ENCODE measurements at places on chromosomes 6 and 20.

GRCh38 chr6:70380252-70380651, 33.1 kb upstream of the FAM135A start:
- H3K4me3 ChIP-seq: no peak overlapping the region
- no peak overlapping the region for H3K27ac ChIP-seq
- peaks cover 5% of the 10 kb centered on the region for H3K4me1 ChIP-seq
- no peaks in the 10 kb centered on the region for H3K27me3 ChIP-seq
- H3K36me3 ChIP-seq: no peaks in the 10 kb centered on the region
- no peak for DNase-seq

GRCh38 chr6:158039571-158040050, 57.9 kb downstream of the SYNJ2 start:
- no peaks in the 10 kb centered on the region for H3K27me3 ChIP-seq
- H3K27ac ChIP-seq: peak overlapping the region; percentile 98
- peak overlapping the region; percentile 16 for H3K4me3 ChIP-seq
- peak; percentile 51 for DNase-seq
- peaks cover 61% of the 10 kb centered on the region for H3K36me3 ChIP-seq
- peaks cover 50% of the 10 kb centered on the region for H3K4me1 ChIP-seq

DNA sequence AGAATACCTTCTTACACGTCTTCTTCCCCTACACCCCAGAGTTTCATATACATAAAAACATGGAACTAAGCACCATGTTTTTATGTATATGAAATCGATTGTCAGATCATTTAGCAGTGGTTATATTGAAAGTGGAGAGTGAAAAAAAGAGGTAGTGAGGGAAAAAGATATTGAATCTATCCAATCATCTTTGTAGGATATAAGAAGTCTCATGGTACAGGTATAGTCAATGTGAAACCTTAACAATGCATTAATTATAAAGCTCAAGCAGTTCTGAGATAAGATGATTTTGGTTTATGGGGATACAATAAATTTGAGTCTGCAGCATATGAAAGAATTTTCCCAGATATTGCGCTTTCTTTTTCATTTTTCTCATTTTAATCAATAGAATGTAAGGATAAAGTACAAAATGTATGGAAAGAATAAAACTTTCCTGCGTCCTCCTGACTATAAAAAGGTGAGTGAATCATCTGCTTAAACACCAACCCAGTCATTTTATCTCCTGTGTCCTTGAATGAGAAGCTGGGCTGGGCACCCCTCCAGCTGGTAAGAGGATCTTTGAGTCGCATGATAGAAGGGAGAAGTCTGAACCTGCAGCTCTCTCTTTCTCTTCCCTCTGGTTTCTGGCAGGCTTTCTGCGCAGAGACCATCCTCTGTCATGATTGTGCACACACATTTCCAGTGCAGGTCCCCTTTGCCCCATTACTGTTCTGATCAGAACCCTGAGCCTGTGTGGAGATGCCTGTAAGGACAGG, 28.1 kb upstream of the AKIRIN2 start:
- H3K36me3 ChIP-seq: no peaks in the 10 kb centered on the region
- DNase-seq: no peak
- H3K4me3 ChIP-seq: no peak overlapping the region

GRCh38 chr6:14903176-14904038, 342.5 kb upstream of the JARID2 start:
- no peak overlapping the region for H3K4me3 ChIP-seq
- DNase-seq: no peak
- no peaks in the 10 kb centered on the region for H3K4me1 ChIP-seq
- no peaks in the 10 kb centered on the region for H3K27me3 ChIP-seq

DNA sequence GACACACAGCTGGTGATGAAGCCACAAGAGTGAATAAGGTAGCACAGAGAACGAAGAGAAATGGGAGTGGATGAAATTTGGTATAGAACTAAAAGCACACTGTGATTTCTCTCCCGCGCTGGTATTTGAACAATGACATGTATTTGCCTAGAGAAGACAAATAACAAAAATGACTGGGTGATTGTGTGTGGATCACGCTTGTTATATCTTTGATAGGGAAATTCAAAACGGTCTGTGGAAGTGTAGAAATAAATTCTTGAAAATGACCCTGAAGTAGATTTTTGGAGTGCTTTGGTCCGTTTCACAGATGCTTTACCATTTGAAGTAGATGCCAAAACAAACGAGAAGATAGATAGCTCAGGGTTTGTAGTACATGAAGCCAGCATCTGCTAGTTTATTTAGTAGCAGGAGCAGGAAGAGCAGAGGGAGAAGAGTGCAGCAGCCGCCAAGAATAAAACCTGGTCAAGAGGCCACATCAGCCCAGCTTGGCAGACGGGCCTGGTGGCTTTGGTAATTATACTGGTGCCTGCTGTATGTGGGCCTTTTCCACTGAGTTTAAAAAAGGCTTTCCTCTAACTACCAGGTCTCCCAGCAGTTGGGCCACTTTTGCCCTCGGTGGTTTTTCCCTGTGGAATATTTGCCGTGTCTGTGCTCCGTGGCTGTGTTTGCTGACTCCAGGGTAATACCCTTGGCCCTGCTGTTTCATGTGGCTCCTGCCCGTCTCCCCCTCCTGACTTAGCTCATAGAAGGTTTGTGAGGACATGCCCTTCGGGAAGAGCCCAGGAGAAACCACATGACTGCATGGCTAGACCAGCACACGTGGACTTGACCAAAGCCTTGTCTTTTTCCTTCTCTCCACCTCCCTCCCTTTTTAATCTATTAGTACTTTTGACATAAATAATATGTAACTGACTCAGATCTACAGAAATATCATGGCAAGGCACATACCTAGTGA, 294.0 kb downstream of the SOX4 start:
- H3K27me3 ChIP-seq: no peaks in the 10 kb centered on the region
- no peak for DNase-seq
- no peak overlapping the region for H3K4me3 ChIP-seq
- H3K4me1 ChIP-seq: peaks cover 8% of the 10 kb centered on the region

DNA sequence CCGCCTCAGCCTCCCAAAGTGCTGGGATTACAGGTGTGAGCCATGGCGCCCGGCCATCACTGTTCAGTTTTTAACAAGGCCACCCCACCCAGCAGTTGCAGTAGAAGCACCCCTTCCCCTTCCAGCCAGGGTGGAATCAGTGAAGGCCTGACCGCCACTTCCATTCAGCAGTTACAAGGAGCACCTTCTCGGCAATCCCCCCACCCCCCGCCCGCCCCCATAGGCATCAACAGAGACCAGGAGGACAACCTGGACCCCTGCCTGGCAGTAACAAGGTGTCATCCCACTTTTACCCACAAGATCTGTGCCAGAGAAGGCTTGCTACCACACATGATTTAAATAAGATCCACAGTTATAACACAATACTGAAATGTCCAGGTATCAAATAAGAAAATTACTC, 23.1 kb downstream of the NCR2 start:
- H3K4me3 ChIP-seq: no peak overlapping the region
- H3K27me3 ChIP-seq: peaks cover 23% of the 10 kb centered on the region
- DNase-seq: no peak
- H3K4me1 ChIP-seq: no peaks in the 10 kb centered on the region
- no peak overlapping the region for H3K27ac ChIP-seq
- no peaks in the 10 kb centered on the region for H3K36me3 ChIP-seq

GRCh38 chr20:3158968-3159431, 665 bp downstream of the FASTKD5 start:
- H3K36me3 ChIP-seq: peaks cover 9% of the 10 kb centered on the region
- H3K4me1 ChIP-seq: peaks cover 8% of the 10 kb centered on the region
- H3K27ac ChIP-seq: peak overlapping the region; percentile 58
- H3K4me3 ChIP-seq: peak overlapping the region; percentile 67

GRCh38 chr20:37866051-37866450, 36.9 kb upstream of the VSTM2L start:
- H3K36me3 ChIP-seq: peaks cover 51% of the 10 kb centered on the region
- H3K27ac ChIP-seq: no peak overlapping the region
- peaks cover 1% of the 10 kb centered on the region for H3K4me1 ChIP-seq
- DNase-seq: no peak
- no peak overlapping the region for H3K4me3 ChIP-seq

DNA sequence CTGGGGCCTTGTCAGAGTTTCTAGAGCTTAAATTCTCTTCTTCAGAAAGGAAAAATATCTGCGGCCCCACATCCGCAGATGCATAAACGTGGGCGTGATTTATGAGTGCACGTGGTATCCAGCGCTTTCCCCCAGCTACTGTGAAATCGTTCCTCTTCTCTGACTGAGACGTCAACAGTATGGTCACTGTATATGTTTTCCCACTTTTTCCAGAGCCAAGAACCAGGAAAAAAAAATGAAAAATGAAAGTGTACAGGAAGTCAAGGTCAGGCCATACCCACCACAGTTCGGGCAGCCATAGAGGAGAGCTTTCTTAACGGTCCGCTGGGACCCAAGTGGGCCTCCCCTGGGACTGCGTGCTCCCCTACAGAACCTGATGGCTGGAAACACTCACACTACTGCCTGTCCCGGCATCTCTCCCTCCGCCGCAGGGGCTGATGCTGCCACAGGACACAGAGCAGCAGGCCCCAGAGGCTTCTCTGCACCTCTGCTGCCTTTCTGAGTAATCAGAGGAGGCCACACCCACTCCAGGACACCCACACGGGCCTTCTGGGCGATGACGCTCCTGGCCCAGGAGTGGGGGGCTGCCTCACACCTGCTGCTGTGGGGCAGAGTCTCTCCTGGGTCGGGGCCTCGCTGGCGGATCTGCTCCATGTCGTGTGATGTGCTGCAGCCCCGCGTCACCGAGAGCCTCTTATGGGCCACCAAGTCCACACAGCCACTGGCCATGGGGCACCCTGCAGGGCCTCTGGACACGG, 16.4 kb upstream of the STX16 start:
- H3K27ac ChIP-seq: no peak overlapping the region
- H3K4me3 ChIP-seq: no peak overlapping the region
- peak; percentile 56 for DNase-seq
- H3K36me3 ChIP-seq: no peaks in the 10 kb centered on the region
- peaks cover 10% of the 10 kb centered on the region for H3K4me1 ChIP-seq

DNA sequence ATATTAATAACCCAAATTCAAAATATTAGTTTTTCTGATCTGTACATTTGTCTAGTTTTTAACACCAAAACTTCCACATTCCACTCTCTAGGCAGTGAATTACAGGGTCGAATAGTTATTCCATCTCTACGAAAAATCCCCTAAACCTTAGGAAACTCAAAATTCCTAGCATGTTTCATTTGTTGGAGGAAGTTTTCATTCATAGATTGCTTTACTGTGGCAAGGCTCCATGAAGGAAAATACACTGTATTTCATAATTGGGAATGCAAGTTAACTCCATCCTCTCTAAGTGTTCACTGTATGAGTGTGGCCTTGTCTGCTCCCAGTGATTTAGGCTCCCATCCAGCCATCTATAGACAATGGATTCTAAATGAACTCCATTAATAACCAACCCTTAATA, 296.1 kb downstream of the TENT5A start:
- DNase-seq: no peak
- H3K27me3 ChIP-seq: no peaks in the 10 kb centered on the region
- H3K27ac ChIP-seq: no peak overlapping the region
- H3K4me3 ChIP-seq: no peak overlapping the region

- no peaks in the 10 kb centered on the region for H3K36me3 ChIP-seq
- H3K4me1 ChIP-seq: no peaks in the 10 kb centered on the region
- no peaks in the 10 kb centered on the region for H3K27me3 ChIP-seq
- H3K4me3 ChIP-seq: no peak overlapping the region
Observed at GRCh38 chr6:5337573-5337972, 76.3 kb downstream of the FARS2 start.

DNA sequence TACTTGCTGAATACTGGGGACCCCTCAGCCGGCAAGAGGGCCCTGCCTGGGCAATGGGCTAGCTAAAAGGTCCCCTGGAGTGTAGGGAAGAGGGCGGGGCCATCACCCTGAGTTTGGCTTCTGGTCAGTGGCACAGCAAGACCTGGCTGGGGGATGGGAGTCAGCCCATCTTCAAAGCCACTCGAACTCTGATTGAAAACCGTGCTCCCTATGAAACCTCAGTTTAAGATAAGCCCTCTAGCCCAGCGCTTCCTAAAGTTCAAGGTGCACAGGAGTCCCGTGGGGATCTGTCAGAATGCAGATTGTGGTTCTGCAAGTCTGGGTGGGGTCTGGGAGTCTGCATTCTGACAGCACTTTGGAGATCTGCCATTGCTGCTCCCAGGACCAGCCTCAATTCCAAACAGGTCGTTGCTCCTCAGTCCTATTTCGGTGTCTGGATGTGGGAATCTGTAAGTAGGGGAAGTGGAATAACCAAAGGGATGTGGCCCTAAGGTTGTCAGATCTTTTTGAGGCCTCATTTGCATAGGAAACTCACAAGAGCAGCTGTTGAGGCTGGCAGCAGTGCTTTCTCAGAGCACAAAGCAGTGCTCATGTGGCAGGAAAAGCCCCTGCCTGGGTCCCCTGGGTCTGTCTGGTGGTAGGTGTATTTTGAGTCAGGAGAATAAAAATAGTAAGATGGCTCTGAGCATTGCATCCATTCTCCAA, 85.3 kb upstream of the SCP2D1 start:
- H3K4me1 ChIP-seq: peaks cover 2% of the 10 kb centered on the region
- no peak overlapping the region for H3K27ac ChIP-seq
- no peak for DNase-seq
- H3K4me3 ChIP-seq: no peak overlapping the region
- no peaks in the 10 kb centered on the region for H3K27me3 ChIP-seq

DNA sequence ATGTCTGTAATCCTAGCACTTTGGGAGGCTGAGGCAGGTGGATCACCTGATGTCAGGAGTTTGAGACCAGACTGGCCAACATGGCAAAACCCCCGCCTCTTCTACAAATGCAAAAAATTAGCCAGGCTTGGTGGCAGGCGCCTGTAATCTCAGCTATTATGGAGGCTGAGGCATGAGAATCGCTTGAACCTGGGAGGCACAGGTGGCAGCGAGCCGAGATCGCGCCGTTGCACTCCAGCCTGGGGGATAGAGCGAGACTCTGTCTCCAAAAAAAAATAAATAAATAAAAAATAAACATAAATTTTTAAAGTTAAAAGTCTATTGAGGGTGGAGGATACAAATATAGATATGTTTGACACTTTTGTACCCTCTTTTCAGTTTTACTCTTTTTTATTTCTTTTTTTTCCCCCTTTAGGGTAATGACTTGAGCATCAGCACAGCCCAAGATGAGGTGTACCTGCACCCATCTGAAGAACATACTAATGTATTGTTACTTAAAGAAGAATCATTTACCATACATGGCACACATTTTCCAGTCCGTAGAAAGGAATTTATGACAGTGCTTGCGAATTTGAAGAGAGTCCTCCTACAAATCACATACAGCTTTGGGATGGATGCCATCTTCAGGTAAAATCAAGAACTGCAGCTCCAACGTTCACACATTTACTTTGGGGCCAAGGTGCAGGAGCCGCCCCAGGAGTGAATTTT, 368.9 kb downstream of the LAMA2 start:
- no peak overlapping the region for H3K4me3 ChIP-seq
- H3K27me3 ChIP-seq: no peaks in the 10 kb centered on the region
- peak; percentile 75 for DNase-seq
- no peaks in the 10 kb centered on the region for H3K4me1 ChIP-seq
- no peaks in the 10 kb centered on the region for H3K36me3 ChIP-seq
- H3K27ac ChIP-seq: no peak overlapping the region

Measured in mesenchymal stem cell (in vitro differentiated cells and primary cell).